ENCODE measurements at places on chromosomes 12 and 14.

DNA sequence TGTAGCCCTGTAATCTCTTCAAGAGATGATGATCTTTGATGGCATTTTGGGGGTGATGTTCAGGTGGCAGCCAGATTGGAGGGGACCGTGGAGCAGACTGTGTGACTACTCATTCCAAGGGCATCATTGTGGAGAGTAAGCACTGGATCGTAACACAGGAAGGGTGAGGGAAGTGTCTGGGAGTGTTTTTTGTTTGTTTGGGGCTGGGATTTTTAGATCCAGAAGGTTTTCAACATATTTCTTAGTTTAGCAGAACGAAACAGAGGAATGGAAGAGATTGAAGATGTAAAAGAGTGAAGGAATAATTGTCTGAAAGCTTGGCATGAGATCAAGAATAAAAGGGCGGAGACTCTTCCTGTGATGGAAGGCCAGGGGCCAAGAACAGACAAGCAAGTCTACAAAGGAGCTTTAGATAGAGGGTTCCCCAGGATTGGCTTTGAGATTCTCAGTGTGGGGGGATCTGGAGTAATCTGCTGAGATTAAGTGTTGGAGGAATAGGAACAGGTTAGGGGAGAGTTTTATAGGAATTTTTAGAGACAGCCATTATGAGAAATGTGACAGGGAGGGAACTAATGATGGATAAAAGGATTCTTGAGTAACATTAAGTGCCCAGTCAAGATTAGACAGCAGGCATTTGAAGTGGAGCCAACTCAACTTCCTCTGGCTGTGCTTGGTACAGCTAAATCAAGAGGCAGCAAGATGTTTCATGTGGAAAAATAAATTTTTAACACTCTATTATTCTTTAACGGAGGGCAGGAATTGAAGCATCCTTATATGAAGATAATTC lies 79.7 kb upstream of the REP15 start:
- no peak for DNase-seq

GRCh38 chr14:36513451-36514277 lies 6.4 kb downstream of the NKX2-1 start:
- no peak for DNase-seq

GRCh38 chr14:104796687-104797081 lies 1.1 kb upstream of the AKT1 start:
- no peak for DNase-seq

DNA sequence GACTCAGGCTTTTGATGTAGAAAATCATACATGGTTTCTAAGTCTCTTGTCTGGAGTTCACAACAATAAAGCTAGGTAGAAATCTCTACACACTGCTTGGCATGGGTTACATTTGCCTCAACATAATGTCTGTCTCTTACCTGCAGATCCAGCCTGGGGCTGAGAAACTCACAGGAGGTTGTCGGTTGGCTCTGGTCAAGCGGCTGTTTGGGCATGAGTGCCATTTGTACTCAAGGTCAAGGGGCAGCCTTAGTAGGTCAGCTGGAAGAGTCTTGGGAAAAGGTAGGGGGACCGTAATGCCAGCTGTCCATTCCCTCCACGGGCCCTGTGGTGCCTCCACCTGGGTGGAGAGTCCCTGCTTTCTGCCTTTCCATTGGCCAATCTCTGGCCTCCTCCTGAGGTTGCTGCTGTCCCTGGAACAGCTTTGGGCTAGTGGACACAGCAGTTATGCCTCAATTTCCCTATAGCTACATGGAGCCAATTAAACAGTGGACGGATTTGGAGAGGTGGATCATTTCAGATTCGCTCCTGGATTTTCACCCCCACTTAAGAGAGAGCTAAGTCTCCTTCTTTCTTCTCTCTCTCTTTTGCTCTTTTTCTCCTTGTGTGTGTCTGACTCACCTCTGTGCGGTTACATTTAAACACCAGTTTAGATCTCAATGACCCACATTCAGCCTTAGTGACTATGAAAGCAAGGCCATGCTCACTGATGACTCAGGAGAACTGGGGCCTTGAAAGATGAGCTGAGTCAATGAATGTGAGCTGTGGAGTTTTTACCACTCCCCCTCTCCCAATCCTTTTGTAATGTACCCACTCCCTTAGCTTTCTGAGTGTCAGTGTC lies 132.8 kb upstream of the HIF1A start:
- no peak for DNase-seq

DNA sequence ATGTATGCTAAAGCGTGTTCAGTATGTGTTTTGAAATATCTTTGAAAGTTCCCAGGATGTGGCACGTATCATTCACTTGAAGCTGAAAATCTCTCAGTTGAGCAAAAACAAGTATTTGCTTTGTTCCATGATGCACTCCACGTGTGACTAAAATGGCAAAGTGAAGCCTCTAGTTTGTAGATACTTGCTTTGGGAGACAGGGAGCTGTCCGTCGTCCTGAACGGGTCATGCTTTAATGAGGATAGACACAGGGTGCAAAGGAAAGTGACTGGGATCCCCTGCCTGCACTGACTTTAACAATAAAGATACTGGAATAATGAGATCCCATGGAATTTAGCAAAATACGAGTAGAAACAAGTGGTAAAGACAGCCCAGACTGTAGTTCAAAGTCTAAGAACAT lies 991.4 kb downstream of the NRXN3 start:
- DNase-seq, result no peak

- no peak for DNase-seq
Measured at GRCh38 chr14:50121486-50121885, 5.1 kb upstream of the VCPKMT start.

- DNase-seq, result no peak
Measured at GRCh38 chr14:105316577-105316941, 2.0 kb downstream of the PACS2 start.

- no peak for DNase-seq
Measured at GRCh38 chr12:98058838-98059237, 456.6 kb upstream of the TMPO start.

DNA sequence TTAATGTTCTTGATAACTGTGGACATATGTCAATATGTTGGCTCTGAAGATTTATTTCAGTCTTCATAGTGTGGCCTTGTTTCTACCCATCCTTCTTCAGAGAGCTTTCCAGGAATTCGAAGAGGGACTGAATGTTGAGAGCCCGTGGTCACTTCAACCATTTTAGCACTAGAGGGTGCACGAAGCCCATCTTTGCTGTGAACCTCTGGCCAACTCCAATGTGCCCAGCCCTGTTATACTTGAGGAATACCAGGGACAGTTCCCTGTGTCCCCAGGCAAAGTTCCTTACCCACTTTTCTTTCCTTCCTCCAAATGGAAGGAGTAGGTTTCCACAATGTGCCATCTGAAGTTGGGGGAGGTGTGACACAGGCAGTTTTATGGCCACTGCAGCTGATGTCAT lies 603.5 kb downstream of the RPL10L start:
- DNase-seq, result no peak

DNA sequence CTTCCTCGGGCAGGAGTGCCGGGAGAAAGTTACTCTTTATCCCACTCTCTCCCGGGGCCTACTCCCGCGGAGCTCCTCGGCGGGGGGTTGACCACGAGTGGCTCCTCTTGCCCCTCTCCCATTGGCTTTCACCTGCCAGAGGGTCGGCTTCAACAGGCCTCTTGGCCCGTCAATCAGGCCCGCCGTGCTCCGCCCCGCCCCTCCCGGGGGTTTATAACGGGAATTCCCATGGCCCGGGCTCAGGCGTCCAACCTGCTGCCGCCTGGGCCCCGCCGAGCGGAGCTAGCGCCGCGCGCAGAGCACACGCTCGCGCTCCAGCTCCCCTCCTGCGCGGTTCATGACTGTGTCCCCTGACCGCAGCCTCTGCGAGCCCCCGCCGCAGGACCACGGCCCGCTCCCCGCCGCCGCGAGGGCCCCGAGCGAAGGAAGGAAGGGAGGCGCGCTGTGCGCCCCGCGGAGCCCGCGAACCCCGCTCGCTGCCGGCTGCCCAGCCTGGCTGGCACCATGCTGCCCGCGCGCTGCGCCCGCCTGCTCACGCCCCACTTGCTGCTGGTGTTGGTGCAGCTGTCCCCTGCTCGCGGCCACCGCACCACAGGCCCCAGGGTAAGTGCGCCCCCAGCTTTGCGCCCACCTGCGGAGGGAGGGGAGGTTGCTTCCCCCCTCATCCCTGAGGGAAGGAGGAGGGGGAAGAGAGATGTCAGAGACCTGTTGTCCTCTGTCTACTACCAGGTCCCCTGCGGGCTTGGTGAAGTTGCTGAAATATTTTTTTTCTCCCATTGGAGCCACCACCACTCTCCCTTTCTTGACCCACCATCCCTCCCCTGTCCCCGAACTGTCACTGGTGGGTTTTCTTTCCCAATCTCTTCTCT lies at the start of gene SMOC1:
Gene SMOC1 (plus strand): TSS at position 242 of the 869 bp plus-strand sequence. CDS start 263 bp downstream, at position 505.
- DNase-seq, result no peak

DNA sequence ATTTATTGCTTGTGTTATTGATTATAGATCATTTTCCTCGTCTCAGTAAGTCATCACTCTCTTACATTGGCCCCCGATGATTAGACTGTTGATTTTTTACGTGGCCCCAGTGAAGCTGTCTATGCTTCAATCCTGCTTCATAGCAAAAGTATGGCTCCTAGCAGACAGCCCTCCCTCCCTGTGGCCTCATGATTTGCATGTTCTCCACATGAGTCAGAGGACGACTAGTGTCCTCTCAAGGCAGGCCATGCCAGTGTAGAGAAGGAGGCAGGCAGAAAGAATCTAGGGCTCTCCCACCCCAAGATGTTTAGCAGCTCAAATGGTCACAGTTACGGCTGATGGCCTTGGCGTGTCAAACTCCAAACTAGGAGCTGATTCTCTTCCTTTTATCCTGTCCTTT lies 59.6 kb downstream of the FIGNL2 start:
- DNase-seq, result no peak

DNA sequence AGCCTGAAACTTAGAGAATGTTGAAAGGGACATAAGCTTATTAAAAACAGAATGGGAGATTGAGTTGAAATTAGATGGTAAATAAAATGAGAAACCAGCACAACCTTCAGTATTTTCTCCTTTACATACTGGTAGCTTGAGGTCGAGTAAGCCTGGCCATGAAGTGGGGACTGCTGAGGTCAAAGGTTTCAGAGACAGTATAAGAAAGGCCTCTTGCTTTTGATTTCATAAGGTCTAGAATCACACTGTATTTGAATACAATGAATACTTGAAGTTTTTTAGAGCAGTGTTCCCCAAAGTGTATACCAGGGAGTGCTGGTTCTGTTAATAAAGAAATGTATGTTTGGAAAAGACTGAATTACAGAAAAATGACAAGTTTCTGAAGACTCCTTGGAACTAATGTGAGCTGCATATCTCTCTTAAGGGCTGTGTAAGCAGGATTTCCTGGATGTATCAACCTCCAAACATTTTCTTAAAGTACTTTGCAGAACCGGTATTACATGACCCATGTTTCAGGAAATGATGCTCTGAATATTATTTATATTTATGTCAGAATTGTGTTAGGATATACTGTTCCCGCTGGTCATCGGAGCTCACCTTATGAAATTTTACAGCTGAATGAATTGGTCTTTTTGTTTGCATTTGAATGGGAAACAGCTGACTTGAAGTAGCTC lies 85.0 kb downstream of the AKAP6 start:
- DNase-seq, result no peak

- no peak for DNase-seq
Measured at GRCh38 chr12:93908846-93909567, 231.8 kb downstream of the CRADD start.

DNA sequence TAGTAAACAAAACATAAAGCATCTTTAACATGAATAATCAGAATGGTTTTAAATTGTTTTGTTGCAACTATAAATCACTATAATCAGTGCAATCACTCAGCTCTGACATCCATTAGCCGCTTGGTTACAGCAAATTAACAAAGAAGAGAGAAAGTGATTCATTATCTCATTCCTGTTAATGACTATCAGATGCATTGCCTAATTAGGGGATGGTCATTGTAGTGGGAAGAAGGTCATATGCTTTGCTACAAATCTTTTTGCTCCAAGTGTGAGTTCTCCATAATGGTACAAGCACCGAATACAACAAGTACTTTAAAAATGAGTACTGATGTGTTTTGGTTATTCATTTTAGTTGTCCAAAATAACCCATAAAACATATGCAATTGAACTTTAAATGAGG lies 272.0 kb downstream of the AKAP6 start:
- no peak for DNase-seq

DNA sequence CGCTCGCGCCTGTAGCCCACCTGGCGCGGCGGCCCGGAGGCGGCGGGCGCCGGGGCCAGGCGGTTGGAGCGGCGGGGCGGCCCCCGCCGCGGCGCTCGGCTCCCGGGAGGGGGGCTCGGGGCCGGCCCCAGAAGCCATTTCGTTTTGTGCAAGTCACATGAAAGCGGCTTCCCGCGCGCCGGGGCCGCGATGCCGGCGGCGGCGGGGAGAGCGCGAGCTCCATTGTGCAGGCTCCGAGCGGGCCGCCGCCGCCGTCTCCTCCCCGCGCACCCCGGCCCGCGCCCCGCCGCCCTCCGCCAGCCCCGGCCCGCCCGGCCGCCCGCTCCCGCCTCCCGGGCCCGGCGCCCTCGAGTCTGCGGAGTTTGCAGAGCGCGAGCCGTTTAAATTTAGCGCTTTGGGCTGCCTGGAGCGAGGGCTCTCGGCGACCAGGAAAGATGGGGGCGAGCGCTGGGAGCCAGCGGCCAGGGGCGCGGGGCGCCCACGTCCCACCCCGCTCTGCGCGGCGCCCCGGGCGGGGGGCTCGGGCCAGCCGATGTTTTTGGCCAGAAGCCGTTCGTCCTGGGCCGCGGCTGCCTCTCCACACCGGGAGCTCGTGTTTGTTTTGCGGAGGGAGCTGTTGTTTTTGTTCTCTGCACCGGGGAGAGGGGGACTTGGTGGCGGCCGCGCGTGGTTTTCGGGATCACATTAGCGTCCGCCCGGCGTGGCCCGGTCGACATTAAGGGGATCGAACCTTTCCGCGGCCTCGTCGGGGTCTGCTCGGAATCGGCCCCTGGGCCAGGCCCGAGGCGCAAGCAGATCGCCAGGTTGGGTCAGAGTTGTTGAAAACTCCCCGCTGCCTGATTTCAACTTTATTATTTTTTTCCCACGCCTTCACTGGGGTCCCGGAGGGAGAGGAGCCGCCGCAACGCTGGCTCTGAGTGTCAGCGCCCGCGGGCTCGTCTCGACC lies 982 bp downstream of the BCL7A start:
- no peak for DNase-seq

GRCh38 chr14:101823511-101824120 lies 62.1 kb downstream of the PPP2R5C start:
- DNase-seq, result no peak
